Articular chondrocyte of knee joint (primary cell): ENCODE measurements at places on chromosomes 2 and 18. TPM values are rescaled to one million over a fixed set of nuclear protein-coding genes. Genes with fewer than 3 reads are reported as not detected.

The BOLL gene
- not detected in 2 replicates for total RNA-seq

The ZC3H6 gene
- total RNA-seq = 7.8 and 8.6 TPM in 2 replicates

The RTP5 gene
- not detected in 2 replicates for total RNA-seq

The NT5DC4 gene
- total RNA-seq = not detected in 2 replicates

The DPYSL5 gene
- not detected in 2 replicates for total RNA-seq

The MARCHF4 gene
- 0.52 and 1.1 TPM in 2 replicates for total RNA-seq
